ENCODE measurements at places on chromosomes 2 and 18.

GRCh38 chr2:212646698-212647366, 108.2 kb upstream of the ERBB4 start:
- no peak for DNase-seq

DNA sequence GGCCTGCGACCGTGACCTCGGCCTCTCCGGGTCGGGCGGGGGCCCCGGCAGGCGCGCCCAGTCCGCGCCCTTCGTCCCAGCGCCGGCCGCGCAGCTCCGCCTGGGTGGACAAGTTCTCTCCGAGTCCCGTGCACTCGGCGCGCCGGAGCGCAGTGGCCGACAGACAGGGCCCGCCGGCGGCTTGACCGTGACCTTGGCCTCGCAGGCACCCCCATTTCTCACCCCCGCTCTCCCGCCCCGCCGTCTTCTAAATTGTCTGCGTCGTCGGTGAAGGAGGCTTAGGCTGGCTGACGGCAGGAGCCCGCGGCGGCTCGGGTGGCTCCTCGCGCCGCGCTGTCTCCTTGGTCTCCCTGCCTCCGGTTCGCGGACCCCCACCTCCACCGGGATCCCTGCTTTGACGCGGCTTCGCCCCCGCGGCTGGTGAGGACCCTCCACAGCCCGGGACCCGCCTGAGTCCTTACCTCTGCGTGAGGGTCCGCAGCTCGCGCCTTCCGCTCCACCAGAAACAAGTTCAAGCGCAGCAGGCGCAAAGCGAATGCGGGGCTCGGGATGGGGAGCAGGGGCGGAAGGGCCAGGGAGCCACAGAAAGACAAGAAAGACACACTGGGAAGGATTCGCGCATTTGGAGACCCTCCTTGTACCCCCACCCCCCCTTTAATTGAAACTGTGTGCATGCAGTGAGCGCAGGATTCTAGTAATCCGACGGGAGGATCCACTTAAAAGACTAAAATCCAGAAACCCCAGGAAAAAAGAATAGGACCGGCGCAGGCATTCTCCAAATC, 4.0 kb downstream of the PTGR3 start:
- no peak for DNase-seq

- DNase-seq, result no peak
Measured at GRCh38 chr2:169160926-169161481, 91.6 kb downstream of the DHRS9 start.

GRCh38 chr2:173064151-173064805, 11.4 kb upstream of the MAP3K20 start:
- DNase-seq, result no peak

DNA sequence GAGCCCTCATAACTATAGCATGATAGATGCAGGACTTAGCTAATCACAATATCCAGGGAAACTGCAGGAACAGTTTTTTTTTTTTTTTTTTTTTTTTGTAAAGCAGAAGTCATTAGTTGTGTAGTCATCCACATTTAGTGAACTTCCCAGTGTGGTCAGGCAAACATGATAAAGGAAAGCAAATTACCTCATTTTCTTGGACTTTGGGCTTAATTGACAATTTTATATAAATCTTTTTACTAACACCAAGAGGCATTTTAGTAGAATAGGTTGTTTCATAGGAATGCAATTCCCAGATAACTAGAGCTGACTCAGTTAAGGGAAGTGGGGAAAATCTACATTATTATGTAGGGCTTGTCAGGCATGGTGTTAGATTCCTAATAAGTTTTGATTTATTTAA, 142.7 kb upstream of the GCFC2 start:
- no peak for DNase-seq

DNA sequence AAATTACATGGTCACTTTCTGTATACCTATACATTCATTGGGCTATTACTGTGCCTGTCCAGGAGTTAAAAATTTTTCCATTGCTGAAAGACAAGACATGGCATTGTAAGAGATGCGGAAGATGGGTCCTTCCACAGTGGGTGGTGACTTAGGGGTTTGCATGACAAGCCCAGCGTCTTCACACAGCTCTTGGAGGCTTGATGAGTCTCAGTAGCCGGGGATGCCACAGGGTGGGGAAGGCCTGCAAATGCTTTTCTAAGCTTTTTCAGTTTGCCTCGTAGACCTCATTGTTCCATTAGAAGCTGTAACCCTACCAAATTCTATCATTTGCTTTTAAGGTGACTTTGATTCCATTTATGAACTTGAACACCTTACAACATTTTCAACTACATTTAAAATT, 18.1 kb upstream of the MAPRE3 start:
- DNase-seq, result no peak
